GM23338 (cell line): ENCODE measurements at places on chromosomes 7 and 10.
A peak's percentile ranks its signal among the peaks of the same experiment; 100 is the strongest.

GRCh38 chr7:28116041-28116440 is 64.6 kb downstream of the JAZF1 start:
- DNase-seq: no peak

GRCh38 chr7:124752310-124752709 is 13.3 kb downstream of the GPR37 start:
- no peak for DNase-seq

GRCh38 chr7:31373337-31374289 is 33.1 kb upstream of the NEUROD6 start:
- peak; percentile 88 for DNase-seq

GRCh38 chr10:124589491-124590041 is 127.9 kb downstream of the LHPP start:
- DNase-seq: no peak

GRCh38 chr7:51430480-51431086 is 114.0 kb upstream of the COBL start:
- DNase-seq: peak; percentile 87

GRCh38 chr10:98163941-98164340 is 29.5 kb downstream of the R3HCC1L start:
- DNase-seq: no peak

- DNase-seq: no peak
Observed at GRCh38 chr7:64045301-64046040, at the start of gene ZNF727. Gene ZNF727, plus strand, starts transcription at chr7:64045434. Its CDS starts 188 bp downstream, at chr7:64045622.

- DNase-seq: no peak
Observed at GRCh38 chr7:2542916-2543871, 12.1 kb downstream of the BRAT1 start.

- no peak for DNase-seq
Observed at GRCh38 chr7:150357270-150357669, 11.4 kb upstream of the REPIN1 start.

- no peak for DNase-seq
Observed at GRCh38 chr10:70359017-70359550, 23.3 kb downstream of the LRRC20 start.

GRCh38 chr7:148537435-148537834 is 53.1 kb upstream of the C7orf33 start:
- DNase-seq: no peak

- DNase-seq: no peak
Observed at GRCh38 chr10:73399063-73399462, 14.8 kb downstream of the ANXA7 start.

DNA sequence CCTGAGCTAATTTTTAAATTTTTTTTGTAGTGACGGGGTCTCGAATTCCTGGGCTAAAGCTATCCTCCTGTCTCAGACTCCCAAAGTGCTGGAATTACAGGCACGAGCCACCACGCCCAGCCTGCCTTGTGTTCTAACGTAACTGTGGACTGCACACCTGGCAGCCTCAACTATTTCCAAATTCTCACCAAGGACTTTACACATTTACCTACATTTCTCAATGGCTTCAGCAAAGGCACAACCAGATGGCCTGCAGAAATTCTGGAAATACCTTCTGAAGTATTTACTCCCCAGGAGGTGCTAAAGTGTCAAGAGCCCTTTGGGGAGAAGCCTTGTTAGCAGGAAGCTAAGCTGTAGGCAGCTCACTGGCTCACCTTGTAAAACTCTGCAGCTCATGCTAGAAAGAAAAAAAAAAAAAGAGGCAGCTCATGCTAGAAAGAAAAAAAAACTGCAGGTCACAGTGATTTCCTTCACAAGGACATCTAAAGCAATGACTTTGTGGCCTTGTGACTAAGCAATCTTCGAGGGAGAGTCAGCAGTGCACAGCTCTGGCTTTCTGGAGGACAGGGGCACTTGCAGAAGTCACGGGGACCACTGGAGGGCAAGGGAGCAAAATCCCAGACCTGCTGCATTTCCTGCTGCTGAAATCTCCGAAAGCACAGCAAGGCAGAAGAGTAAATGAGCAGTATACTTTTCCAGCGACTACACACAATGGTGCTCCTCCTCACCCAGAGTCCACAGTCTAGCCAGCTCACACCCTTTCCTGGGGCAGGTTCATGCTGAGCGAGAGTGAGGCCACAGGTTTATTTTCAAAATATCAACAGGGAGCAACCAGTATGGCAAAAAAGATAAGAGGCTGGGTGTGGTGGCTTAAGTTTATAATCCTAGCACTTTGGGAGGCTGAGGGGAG is 40.4 kb downstream of the BAIAP2L1 start:
- peak; percentile 58 for DNase-seq

GRCh38 chr10:128064108-128064969 is 61.9 kb downstream of the MKI67 start:
- no peak for DNase-seq

GRCh38 chr7:44922351-44922694 is 37.0 kb upstream of the PURB start:
- no peak for DNase-seq

DNA sequence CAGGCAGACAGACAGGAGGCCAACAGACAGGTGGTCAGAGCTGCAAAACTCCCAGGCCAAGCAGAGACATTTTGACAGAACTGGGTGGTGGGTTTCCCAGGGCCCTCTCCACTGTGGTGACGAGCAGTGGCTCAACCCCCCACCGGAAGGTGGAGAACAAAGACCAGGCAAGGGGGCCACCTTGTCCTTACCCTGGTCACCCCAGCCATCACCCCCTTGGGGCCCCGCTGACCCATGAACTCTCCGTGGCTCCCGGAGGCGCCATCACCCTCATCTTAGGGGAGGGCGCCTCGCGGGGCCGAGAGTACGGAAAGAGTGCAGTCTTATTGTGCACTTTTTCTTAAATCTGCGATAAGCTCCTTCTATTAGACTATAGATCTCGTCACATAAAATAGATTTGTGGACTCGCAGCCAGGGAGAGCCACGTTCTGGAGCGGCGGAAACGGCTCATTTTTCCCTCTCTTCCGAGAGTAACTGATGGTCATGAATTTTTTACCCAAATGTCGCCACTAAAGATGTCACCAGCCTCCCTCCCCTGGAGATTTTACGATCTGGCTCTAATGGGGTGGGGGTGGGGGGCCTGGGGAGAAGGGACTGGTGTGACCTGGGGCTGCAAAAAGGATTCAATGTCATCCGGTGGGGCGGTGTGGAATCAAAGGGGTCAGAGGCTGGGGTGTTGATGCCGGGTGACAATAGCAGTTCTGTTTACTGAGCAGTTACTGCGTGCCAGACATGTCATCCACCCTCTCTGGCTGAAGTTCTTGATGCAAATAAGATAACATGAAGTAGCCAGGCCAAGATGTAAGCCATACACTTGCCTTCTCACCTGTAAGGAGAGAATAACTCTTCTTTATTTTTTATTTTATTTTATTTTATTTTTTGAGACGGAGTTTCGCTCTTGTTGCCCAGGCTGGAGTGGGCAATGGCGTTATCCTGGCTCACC is 71.1 kb upstream of the MYL10 start:
- no peak for DNase-seq

- no peak for DNase-seq
Observed at GRCh38 chr7:34322841-34323240, 335.2 kb upstream of the NPSR1 start.

DNA sequence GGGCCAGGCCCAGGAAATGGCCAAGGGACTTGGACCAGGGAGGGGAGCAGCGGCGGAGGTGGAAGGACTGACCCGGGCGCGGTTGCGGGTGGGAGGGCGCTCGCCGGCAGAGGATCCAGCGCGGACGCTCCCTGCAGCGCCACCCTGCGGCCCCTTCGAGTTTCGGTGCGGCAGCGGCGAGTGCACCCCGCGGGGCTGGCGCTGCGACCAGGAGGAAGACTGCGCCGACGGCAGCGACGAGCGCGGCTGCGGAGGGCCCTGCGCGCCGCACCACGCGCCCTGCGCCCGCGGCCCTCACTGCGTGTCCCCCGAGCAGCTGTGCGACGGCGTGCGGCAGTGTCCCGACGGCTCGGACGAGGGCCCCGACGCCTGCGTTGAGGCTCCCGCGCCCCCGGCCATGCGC is 16.8 kb upstream of the ZNF467 start:
- DNase-seq: peak; percentile 85

DNA sequence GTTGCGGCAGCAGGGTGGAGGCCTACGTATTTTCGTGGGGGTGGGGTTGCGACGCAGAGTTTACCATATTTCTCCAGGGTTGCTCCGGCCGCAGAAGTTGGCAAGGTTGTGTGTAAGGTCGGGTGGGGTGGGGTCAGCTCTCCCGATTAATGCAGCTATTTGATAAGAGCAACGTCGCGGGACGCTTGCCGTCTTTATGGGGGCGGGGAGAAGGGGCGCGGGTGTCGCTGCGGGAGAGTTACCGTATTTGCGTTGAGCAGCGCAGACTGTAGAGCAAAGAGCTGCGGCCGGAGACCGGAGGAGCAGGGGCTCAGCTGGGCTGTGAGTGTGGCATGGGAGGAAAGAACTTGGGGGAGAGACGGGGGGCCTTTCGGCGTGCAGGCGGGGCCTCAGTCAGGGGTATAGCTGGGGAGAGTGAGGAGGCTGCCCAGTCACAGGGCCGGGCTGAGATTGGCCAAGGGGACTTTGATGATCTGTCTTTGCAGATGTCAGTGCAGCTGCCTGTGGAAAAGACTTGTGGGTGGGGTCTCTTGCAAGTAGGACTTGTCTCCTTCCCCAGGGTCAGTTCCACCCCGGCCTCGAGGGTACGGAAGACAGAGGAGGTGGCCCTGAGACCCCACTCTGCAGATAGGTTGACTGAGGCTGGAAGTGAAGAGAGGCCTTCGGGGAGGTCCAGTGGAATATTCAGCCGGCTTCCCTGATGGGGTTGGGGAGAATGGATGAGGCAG is 26.6 kb downstream of the ZNF775 start:
- DNase-seq: peak; percentile 78

DNA sequence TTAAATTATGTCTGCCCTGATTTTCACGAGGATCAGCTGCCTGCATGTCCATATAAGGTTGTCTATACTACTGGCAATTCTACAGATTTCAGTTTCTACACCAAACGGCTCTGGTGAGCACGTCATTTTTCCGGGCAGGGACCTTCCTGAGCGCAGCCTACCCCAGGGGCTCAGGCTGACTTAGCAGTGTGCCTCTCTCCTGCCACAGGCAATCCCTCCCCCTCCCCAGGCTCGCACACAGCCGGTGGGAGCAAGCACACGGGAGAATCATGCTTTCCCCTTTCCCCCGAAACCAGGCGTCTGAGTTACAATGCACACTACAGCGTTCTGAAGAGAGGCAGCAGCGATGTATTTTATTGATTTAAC is 1.7 kb downstream of the KLF6 start:
- peak; percentile 69 for DNase-seq

GRCh38 chr7:108838198-108838597 is 268.5 kb downstream of the DNAJB9 start:
- DNase-seq: no peak

DNA sequence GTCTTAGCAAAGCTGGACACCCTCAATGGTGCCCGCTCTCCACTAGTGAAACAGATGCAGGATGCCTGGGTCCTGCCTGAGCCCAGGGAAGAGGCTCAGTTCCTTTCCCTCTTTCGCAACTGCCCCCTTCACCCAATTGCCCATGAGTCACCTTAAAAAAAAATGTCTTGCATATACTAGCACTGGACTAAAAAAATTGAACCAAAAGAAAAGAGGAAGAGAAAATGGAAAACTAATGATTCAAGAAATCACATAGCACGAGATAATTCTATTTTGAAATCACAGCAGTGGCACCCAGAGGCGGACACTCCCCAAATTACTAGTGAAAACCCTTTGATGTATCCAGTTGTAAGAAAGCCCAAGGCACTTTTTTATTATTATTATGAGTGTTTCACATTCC is 972.5 kb downstream of the LRMDA start:
- DNase-seq: no peak

DNA sequence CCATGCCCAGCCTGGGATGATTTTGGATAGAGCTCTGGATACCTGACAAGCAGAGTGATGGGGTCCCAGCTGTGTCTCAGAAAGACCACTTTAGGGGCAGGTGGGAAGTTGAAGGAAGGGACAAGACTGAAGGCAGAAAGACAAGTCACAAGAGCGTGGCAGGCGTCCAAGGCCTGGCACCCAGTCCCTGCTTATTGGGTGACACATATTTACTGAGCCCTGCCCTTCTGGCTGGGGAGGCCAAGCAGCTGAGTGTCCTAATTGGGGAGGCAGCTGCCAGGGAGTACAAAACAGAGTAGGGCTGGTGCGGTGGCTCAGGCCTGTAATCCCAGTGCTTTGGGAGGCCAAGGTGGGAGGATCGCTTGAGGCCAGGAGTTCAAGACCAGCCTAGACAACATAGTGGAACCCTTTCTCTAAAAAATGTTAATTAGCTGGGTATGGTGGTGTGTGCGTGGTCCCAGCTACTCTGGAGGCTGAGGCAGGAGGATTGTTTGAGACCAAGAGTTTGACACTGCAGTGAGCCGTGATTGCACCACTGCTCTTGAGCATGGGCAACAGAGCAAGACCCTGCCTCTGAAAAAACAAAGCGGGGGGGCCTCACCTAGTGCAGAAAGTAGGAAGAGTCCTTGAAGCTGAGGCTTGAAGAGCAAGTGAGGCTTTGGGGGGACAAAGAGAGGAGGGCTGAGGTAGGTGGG is 53.0 kb upstream of the GTF2I start:
- DNase-seq: no peak

DNA sequence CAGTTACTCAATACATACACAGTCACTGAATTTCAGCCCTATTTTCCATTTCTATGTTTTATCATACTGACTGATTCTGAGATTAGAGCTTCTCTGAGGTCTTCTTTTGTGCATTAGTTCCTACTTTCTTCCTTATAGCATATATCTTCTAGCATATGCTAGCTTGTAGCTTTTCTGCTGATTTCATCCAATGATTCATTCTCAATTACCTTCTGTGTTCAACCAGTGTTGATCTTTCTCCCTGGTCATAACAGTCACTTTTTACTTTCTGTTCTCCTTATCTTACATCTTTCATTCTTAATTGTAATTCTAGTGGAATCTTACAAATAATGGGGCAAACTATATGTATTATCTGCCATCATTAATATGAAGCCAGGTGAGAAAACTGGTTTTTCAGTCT is 159.5 kb upstream of the HGF start:
- no peak for DNase-seq

- DNase-seq: no peak
Observed at GRCh38 chr10:110357252-110357780, 52.6 kb upstream of the SMNDC1 start.

GRCh38 chr7:78090616-78091015 is 292.0 kb downstream of the PHTF2 start:
- no peak for DNase-seq

DNA sequence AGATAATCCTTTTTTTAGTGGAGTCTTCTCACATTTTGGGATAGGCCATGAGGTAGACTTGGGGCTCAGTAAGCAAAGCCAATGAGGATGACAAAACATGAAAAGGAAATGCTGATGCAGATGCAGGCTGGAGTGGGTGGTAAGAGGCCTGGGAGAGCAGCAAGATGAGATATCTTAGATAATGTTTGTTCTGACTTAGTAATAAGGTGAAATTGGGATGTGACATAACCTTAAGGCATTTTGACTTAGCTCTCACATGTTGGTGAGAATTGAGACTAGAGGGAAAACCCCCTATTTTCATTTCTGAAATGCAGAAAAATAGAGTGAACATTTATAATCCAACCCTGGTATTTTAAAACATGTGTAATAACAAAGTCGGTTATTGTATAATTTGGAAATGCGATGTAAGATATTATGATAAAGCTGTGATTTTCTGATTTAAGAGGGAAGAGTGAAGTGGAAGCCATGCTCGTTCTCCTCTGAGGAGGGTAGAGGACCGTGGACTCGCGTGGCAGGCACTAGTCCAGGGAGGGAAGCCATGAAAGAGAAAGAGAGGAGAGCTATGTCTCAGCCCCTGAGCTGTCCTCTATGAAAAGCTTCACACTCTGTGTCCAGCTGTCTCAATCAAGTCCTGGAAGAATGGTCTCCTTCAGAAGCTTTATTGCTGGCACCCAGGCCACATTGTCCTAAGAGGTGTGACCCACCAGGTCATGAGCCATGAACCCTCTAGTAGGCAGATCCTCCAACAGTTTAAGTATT is 57.3 kb downstream of the ST7 start:
- DNase-seq: no peak
